ENCODE measurements at places on chromosomes 16 and 17.
A peak's percentile ranks its signal among the peaks of the same experiment; 100 is the strongest.

GRCh38 chr17:27756467-27757371 lies 43.6 kb downstream of the NOS2 start:
- DNase-seq, result peak; percentile 12

DNA sequence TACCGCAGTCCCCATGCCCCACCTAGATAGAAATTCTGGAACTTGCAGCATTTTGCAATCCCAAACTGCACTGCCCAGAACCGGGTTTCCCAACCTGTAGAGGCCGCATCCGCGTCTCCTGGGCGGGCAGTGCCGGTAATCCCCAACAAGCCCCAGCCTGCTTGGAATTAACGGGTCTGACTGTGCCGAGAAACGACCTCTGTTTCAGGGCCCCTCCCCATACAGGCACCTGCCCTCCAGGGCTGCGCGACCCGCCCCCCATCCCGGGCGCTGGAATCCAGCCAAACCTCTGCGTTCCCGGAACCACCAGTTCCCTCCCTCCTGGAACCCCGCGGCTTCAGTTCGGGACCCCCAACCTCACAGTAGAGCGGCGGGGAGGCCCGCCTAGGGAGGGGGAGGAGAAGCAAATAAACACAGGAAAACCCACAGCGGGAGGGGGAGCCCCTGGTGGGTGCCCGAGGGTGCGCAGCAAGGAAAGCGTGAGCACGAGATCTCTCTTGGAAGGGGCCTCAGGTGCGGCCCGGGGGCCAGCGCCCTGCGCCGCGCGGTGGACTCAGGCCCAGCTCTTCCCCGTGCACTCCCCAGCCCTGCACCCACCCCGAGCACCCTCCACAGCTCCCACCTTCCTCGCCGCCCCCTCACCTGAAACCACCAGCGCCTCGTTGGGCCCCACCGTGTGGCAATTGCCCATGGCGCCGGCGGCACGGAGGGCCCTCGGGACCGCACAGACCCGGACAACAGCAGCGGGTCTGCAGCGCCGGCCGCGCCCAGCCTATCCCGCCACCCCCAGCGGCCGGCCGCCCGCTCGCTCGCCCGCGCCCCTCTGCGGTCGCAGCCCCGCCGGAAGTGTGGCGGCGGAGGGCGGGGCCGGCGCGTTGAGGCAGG lies at the start of gene FLOT2:
Gene FLOT2 (minus strand): TSS at position 850 of the 885 bp plus-strand sequence. CDS start 159 bp downstream, at position 691.
- peak; percentile 55 for DNase-seq

- no peak for DNase-seq
Measured at GRCh38 chr17:78172249-78173051, 4.1 kb downstream of the SYNGR2 start.

DNA sequence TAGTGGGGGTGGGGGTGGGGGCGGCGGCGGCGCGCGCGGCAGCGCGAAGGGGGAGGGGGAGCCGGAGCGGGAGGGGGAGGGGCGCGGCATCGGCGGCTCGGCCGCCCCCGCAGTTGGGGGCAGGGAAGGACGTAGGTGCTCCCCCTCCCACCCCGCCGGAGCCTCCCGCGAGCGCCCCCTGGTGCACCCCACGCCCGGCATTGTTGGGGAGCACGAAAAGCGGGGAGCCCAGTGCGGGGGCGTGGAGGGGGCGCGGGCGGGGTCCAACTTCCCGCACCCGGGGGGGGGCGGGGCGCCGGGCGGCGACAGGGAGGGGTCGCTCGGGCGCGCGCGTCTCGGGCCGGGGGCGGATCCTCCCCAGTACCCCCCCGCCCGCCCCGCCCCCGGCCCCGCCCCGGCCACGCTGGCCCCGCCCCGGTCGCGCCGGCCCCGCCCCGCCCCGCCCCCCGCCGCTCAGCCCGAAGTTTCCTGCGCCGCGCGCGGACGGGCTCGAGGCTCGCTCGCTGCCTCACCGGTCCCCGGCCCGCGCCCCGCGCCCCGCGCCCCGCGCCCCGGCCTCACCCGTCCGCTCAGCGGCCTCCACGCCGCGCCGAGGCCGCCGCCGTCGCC lies at the start of gene CACNA1H:
Gene CACNA1H (plus strand): TSS at position 456 of the 609 bp plus-strand sequence. CDS start 632 bp downstream, outside the sequence.
- DNase-seq, result peak; percentile 88

DNA sequence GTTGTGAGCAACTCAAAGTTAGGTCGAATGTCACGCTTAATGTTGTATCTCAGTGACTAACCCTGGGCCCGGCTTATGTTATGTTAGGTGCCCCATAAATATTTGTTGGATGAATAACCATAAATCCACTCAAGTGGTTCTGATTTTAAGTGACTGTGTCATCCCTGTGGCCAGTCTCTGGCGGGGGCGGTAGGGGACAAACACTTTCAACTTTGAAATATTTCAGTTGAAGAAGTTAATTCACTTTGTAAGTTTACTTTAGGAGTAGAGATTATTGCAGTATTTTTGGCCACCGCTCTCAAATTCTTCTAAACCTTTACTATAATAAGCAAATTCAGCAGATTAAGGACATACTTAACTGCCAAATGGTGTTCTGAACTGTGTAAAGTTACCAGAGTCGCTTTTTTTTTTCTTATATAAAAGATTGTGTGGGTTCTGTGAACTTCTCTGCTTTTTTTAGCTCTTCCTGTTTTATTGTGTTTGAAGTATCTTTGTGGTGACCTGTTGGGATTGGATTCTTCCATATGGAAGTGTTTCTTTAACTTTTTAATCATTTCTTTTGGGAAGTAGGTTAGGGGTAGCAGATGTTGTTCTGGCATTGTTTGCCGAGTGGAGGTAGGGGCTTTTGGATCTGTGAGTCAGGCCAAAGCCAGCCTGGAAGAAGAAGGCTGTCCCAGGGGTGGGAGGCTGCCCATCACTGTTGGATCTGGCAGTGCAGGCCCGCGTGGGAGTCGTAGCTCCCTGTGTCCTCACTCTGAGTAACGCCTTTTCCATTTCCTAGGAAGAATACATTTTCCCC lies 61.4 kb upstream of the TBX2 start:
- DNase-seq, result no peak

GRCh38 chr17:39281806-39282205 lies 56.1 kb upstream of the STAC2 start:
- DNase-seq, result no peak

All from HEK293T (cell line).